AG04450 (cell line): ENCODE measurements at places on chromosomes 16 and 17.
A peak's percentile ranks its signal among the peaks of the same experiment; 100 is the strongest.

GRCh38 chr16:19559242-19559910 lies 3.9 kb downstream of the VPS35L start:
- peak; percentile 46 for DNase-seq

- no peak for DNase-seq
Observed at GRCh38 chr17:6233856-6234255, 163.7 kb downstream of the WSCD1 start.

GRCh38 chr16:46621934-46622676 lies 926 bp upstream of the SHCBP1 start:
- no peak for DNase-seq

GRCh38 chr17:51559778-51560177 lies 299.4 kb downstream of the UTP18 start:
- no peak for DNase-seq

DNA sequence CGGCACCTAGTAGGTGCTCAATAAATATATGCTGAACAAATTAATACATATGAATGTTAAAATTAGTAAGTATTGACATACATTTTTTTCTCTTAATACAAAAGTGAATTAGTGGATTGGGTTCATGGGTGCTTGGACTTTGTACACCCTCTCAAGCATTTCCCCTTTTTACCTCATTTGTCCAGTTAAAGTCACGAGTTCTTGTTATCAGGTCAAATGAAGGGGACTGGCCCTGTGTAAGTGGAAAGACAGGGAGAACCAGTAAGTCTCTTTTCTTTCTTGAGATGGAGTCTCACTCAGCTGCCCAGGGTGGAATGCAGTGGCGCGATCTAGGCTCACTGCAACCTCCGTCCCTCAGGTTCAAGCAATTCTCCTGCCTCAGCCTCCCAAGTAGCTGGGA lies 13.7 kb upstream of the RANGRF start:
- DNase-seq = no peak

DNA sequence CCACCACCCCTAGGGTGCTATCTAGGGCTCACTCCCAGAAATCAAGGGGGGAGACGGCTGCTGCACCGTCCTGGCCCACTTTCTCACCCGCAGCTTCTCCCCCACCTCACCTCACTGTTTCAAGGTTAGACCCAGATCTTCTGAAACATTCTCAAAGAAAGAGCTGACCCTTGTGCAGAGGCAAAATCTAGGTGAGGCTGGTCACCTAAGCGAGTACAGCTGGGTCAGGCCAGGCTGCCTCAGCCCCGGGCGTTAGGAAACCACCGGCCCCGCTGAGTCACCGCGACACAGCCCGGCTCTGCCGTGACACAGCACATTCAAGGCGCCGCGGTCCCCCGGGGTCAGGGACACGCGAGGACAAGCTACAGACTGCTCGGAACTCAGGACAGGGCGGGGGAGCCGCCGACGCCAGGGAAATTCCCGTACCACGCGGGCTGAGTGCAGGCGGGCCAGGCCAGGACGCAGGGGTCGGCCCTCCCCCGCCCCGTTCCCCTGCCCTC lies 27.1 kb downstream of the GNPTG start:
- peak; percentile 13 for DNase-seq

GRCh38 chr17:35748979-35749378 lies 4.1 kb downstream of the GAS2L2 start:
- DNase-seq = no peak

DNA sequence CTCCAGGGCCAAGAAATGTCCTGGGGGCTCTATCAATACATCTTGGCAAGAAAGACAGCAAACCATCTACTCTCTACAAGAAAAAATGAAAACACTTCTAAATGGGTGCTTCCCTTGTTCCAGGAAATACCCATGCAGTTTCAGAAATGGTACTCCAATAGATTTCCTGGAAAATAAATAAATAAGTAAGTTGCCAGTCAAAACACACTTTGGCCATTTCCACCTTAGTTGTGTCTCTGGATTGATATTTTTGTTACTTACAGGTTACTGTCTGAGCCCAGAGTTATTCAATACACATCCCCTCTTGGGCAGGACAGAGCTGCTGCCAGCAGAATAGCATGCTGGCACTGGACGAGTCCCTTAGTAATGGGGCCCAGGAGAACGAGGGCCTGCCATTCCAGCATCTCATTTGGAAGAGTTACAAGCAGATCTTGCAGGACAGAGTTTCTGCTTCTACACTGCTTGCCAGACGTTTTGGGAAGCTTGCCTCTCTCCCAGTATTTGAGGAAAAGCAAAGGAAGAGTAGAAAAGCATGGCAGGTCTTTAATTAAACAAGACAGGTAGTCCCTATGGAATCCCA lies 100.5 kb downstream of the SMG6 start:
- no peak for DNase-seq

GRCh38 chr16:3578121-3578520 lies 918 bp upstream of the NLRC3 start:
- DNase-seq = no peak

- no peak for DNase-seq
Observed at GRCh38 chr17:71402661-71403141, 718.1 kb upstream of the SOX9 start.

DNA sequence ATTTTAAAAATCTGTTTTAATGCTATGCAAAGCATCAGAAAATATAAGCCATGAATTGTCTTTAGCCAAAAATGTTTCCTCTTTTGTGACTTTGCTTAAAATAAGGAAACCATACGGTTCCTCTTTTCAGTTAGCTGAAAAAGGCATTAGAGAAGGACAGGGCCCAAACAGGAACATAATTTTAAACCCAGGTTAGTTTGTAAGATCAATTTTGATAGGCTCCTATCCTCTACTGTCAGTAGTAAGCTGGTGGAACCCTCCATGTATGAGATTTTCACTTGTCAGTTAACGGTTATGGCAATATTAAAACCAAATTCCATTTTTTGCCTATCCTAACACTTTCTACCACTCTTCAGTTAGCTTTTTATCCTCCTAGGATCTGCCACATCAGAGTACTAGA lies 4.3 kb downstream of the EVI2B start:
- DNase-seq = no peak

GRCh38 chr17:38687286-38687685 lies 12.5 kb upstream of the EPOP start:
- no peak for DNase-seq

- peak; percentile 77 for DNase-seq
Observed at GRCh38 chr17:30433514-30433913, 43.7 kb upstream of the GOSR1 start.

DNA sequence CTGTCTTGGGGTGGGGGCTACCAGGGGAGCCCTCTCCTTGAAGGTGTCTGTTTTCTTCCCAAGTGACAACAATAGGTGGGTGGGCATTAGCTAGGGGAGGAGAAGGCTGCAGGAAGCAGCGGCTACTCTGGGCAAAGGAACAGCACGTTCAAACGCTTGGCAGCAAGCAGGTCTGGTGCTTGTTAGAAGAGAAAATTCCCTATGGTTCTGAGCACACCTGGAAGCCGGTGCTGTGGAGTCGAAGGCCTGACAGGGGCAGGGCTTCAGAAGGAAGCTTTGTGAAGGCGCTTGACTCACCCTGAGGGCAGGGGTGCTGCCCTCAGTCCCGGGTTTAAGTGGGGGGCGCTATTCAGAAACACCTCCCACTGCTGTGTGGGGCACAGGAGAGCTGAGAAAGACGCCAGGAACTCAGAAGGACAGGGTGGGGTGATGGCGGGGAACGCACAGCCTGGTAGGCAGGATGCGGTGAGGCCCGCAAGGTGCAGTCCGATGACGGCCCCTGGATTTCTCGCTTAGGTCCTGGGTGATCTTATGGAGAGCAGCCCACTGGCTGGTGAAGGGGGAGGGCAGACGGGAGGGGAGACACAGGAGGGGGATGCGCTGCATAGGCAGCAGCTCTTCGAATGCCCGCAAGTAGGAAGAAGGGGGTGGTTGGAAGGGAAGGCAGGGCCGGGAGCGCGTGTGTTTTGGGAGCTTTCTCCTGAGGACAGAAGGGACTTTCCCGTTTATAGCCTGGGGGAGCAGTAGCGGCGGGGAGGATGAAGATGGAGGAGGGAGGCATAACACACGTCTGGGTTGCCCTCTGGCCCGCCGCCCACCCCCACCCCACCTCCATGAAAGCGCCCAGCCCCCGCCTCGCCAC lies 3.2 kb downstream of the GJD3 start:
- DNase-seq = no peak

- no peak for DNase-seq
Observed at GRCh38 chr16:86027373-86028126, 128.6 kb downstream of the IRF8 start.
